SK-MEL-5 (cell line): ENCODE measurements at places on chromosomes 4 and X.

- peak; percentile 8 for DNase-seq
These were observed 93.2 kb downstream of the EFNB1 start for GRCh38 chrX:68922013-68922412.

DNA sequence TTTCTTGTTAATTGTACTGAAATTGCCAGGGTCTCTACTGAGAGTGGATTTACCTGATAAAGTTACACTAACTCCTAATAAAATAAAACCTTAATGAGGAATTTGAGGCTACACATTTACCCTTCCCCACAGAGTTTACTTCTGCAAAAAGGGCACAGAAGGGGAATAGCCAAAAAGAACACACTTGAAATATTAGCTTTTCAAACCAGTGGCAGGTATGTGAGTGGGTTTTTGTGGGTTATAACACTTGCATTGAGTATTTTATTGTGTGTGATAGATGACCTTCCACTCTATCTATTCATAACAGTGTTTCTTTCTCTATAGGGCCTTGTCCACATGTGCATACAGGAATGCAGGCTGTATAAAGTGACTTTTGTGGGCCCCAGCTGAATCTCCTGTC is 5.0 kb upstream of the GPR174 start:
- DNase-seq = no peak

- peak; percentile 47 for DNase-seq
These were observed 31.0 kb downstream of the RAB40A start for GRCh38 chrX:103488332-103488731.

GRCh38 chrX:111402344-111402743 is 9.6 kb downstream of the DCX start:
- DNase-seq = no peak

DNA sequence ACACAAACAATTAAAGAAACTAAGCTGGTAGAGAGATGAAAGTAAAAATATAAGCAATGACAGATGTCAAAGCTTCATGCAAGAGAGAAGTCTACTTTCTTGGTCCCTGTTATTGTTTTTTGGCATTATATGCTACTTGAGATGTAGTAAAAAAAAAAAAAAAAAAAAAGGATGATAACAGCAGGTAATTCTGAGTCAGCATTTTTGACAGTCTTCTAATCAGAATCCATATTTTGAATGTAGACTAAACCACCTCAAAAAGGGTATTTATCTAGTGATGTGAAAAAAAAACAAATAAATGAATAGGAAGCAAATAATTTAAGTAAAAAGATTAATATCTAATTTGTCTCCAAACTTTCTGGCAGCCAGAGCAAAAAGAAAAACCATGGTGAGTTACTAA is 422.2 kb upstream of the CPEB2 start:
- no peak for DNase-seq
